ENCODE measurements at places on chromosomes 7 and 10. TPM values are rescaled to one million over a fixed set of nuclear protein-coding genes. Genes with fewer than 3 reads are reported as not detected.
A peak's percentile ranks its signal among the peaks of the same experiment; 100 is the strongest.

DPP6 gene
- polyA plus RNA-seq: not detected

BRAT1 gene
- 63.9 TPM for polyA plus RNA-seq

SPDYE6 gene
- not detected for polyA plus RNA-seq

DNA sequence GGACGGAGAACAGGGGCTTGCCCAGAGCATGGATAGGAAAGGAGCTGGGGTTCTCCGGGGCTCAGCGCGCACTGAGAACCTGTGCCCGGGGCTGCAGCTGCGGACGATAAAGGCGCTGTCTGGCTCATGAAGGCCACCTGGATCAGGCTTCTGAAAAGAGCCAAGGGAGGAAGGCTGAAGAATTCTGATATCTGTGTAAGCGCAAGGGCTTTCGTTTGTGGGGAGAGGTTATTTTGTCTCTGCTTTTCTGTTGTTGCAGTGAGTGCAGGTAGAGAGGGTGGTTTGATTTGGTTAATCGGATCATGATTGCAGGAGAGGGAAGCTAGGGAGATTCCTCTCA lies 250.5 kb downstream of the NSUN6 start:
- no peak overlapping the region for H3K27ac ChIP-seq
- H3K4me3 ChIP-seq: peak overlapping the region; percentile 44
- no peaks in the 10 kb centered on the region for H3K4me1 ChIP-seq

HMX3 gene
- not detected for polyA plus RNA-seq

GRCh38 chr10:96906864-96907263 lies 74.8 kb downstream of the LCOR start:
- peaks cover 6% of the 10 kb centered on the region for H3K4me1 ChIP-seq
- no peak overlapping the region for H3K4me3 ChIP-seq
- DNase-seq: no peak

- H3K27me3 ChIP-seq: no peaks in the 10 kb centered on the region
- H3K4me3 ChIP-seq: no peak overlapping the region
- H3K27ac ChIP-seq: no peak overlapping the region
- DNase-seq: no peak
- H3K36me3 ChIP-seq: no peaks in the 10 kb centered on the region
Measured at GRCh38 chr7:139494835-139495579, 11.5 kb upstream of the KLRG2 start.

DNA sequence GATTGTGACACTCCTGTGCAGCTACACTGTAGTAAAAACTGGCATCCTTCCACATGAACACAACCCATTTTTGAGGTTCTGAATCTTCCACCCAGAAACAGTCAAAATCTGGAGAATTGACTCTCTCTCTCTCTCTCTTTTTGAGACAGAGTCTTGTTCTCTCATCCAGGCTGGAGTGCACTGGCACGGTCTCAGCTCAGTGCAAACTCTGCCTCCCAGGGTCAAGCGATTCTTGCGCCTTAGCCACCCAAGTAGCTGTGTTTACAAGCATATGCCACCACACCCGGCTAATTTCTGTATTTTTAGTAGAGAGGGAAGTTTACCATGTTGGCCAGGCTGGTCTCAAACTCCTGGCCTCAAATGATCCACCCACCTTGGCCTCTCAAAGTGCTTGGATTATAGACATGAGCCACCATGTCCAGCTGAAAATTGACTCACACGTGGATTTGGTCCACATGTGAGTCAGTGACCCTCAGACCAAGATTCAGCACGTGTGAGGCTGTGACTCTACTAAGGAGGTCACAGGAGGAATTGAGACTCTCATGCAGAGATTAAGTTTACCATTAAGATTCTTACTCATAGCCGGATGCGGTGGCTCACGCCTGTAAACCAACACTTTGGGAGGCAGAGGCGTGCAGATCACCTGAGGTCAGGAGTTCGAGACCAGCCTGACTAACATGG lies 12.1 kb upstream of the ZNF107 start:
- no peaks in the 10 kb centered on the region for H3K4me1 ChIP-seq
- H3K27ac ChIP-seq: no peak overlapping the region
- no peak for DNase-seq
- no peaks in the 10 kb centered on the region for H3K27me3 ChIP-seq
- H3K4me3 ChIP-seq: no peak overlapping the region
- H3K36me3 ChIP-seq: no peaks in the 10 kb centered on the region

ANKRD1 gene
- polyA plus RNA-seq: 4.1 TPM

DNA sequence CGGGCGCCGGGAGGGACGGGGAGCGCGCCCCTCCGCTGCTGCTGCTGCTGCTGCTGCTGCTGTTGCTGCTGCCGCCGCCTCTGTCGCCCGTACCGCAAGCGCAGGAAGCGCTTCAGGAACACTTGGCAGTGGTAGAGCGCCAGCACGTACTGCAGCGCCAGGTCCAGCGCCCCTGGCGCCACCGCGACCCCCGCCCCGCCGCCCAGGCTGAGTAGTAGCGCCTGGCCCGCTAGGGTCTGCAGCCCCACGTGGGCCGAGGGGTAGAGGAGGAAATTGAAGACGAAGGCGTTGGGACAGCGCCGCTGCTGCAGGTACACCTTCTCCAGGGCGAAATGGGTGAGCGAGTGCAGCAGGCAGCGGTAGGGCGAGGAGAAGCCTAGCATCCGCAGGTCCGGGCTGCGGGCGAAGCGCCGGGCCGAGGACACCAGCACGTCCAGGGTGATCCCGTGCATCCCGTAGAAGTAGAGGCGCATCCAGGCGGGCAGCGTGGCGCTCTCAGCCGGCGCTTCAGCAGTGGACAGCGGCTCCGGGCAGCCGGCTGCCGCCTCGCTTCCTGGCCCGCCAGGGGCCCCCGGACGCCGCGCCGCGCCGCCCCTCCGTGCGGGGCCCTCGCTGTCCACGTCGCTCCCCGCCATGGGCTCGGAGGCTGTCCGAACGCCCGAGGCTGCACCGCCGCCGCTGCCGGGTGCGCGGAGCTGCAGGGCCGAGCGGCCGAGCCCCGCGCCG lies at the start of gene TMEM229A:
TMEM229A (minus strand) TSS at position 699 of the 726 bp plus-strand sequence; CDS start at position 635, 64 bp downstream.
- peak; percentile 47 for DNase-seq
- H3K27me3 ChIP-seq: no peaks in the 10 kb centered on the region
- no peaks in the 10 kb centered on the region for H3K4me1 ChIP-seq
- no peak within 1 kb of the TSS for H3K27ac ChIP-seq
- H3K36me3 ChIP-seq: no peaks in the 10 kb centered on the region

DNA sequence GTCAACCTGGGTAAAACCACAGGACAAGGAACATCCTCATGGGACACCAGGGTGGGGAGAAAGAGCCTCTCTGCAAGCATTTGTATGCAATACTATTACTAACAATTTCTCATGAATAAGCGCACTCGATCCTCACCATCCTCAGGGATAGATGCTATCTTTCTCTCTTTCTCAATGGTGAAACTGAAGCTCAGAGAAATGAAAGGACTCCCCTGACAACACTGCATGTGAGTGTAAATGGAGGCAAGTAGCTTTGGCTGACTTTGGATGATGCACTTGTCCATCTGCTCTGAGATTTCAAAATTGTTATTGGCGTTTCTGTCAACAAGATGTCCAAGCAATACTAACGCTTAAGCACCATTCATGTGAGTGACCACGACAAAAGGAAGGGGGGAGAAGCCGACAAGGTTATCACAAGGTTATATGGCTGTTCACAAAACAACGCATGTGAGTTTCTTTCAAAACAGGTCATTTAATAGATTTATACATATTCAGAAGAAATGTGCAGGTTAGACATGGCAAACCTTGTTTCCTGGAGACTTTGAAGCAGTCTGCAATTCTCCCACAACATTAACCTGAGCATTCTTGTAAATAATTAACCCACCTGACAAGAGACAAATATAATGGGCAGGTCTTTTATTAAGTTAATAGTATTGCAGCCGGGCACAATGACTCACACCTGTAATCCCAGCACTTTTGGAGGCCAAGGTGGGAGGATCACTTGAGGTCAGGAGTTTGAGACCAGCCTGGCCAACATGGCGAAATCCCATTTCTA lies 54.0 kb downstream of the IFIT5 start:
- DNase-seq: no peak
- H3K36me3 ChIP-seq: no peaks in the 10 kb centered on the region
- H3K27me3 ChIP-seq: no peaks in the 10 kb centered on the region
- H3K4me3 ChIP-seq: no peak overlapping the region

GRCh38 chr7:22447762-22448161 lies 52.2 kb downstream of the STEAP1B start:
- no peak overlapping the region for H3K27ac ChIP-seq
- H3K27me3 ChIP-seq: no peaks in the 10 kb centered on the region
- no peaks in the 10 kb centered on the region for H3K4me1 ChIP-seq
- DNase-seq: no peak
- no peak overlapping the region for H3K4me3 ChIP-seq
- no peaks in the 10 kb centered on the region for H3K36me3 ChIP-seq

NRCAM gene
- polyA plus RNA-seq: under 0.01 TPM

CLDN4 gene
- polyA plus RNA-seq: 0.69 TPM

DNA sequence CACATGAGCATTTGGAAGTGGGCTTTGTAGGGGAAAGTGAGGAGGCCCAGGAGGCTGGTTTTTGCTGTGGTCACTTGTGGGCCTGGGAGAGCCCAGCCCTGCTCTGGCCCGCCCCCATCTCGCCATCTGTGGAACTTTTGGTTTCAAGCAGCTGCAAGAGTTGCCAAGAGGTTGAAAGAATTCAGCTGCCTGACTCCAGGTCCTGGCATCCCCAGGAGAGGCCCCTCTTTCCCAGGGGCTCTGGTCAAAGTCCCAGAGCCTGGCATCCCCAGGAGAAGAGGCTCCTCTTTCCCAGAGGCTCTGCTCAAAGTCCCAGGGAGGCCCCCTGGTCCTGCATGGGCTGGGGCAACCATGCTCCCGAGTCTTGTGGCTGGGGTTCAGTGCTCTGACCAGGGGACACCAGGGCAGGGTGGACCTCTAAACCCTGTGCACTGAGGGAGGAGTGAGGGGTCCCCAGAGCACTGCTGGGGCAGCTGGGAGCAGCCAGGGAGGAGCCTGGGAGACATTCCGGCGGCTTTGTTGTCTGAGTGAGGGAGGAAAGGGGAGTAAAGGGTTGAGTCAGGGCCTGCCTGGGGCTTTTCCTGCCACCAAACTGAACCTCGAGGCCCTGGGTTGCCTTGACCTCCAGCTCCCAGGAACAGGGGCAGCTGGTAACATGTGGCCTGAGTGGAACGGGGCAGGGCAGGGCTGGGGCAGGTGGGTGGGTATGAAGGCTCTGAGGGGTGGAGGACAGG lies 27.7 kb upstream of the CSGALNACT2 start:
- DNase-seq: peak; percentile 66
- no peak overlapping the region for H3K4me3 ChIP-seq
- no peaks in the 10 kb centered on the region for H3K27me3 ChIP-seq
- H3K4me1 ChIP-seq: no peaks in the 10 kb centered on the region

ZNF680 gene
- polyA plus RNA-seq: 2.8 TPM

DNA sequence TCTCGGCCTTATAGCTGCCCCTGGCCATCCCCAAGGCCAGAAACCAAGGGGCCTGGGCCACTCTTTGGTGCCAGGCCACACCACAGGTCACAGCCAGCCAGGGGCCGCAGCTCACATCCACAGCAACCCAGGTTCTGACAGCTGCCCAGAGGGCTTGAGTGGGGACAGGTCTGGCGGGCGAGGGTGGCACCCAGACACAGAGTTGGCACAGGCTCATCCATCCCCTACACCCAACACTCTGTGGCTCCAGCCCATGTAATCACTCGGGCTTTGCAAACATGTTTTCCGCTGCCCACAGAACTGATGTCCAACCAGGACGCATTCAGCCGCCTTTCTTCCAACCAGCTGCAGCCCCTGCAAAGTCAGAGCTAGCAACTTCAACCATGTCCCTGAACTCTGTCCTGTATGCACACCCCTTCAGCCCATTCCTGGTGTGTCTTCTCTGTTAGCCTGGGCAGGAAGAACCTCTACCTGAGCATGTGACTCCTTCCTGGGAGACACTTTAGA lies 57.7 kb upstream of the PPP2R2D start:
- no peak overlapping the region for H3K4me3 ChIP-seq
- H3K36me3 ChIP-seq: no peaks in the 10 kb centered on the region
- no peak overlapping the region for H3K27ac ChIP-seq
- H3K27me3 ChIP-seq: no peaks in the 10 kb centered on the region

DNA sequence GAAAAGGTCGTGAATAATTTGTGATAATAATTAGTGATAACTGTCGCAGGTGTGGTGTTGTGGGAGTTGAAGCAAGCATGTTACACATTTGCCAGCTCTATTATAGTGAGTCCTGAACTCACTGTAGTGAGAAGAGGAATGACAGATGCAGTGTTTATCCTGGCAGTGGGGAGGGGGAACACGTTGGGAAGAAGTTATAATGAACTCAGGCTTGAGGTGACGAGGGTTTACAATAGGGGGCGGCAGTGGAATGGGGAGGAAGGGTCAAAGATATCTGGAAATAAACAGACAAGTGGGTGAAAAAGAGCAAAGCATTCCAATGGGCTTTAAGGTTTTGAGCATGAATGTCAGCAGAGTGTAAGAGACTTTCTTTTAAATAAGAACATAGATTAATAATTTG lies 49.6 kb downstream of the ITPRID1 start:
- no peaks in the 10 kb centered on the region for H3K36me3 ChIP-seq
- H3K27me3 ChIP-seq: no peaks in the 10 kb centered on the region
- no peak for DNase-seq
- H3K4me1 ChIP-seq: no peaks in the 10 kb centered on the region
- H3K4me3 ChIP-seq: no peak overlapping the region
- H3K27ac ChIP-seq: no peak overlapping the region

C7orf57 gene
- not detected for polyA plus RNA-seq

RASA4 gene
- polyA plus RNA-seq: 19.2 TPM

DNA sequence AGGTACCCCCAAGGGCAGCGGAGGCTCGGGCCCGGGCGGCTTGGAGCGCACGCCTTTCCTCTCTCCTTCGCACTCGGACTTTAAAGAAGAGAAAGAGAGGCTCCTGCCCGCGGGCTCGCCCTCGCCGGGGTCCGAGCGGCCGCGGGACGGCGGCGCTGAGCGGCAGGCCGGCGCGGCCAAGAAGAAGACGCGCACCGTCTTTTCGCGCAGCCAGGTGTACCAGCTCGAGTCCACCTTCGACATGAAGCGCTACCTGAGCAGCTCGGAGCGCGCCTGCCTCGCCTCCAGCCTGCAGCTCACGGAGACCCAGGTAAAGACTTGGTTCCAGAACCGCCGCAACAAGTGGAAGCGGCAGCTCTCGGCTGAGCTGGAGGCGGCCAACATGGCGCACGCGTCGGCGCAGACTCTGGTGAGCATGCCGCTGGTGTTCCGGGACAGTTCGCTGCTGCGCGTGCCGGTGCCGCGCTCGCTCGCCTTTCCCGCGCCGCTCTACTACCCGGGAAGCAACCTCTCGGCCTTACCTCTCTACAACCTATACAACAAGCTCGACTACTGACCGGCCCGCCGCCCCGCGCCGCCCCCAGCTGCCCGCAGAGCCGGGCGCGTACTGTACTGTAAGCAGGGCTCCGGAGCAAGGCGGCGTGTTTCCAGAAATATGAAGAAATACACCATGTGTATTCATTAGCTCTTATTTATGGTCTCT lies 1.8 kb downstream of the HMX2 start:
- no peak overlapping the region for H3K27ac ChIP-seq
- DNase-seq: no peak
- no peaks in the 10 kb centered on the region for H3K4me1 ChIP-seq
- no peaks in the 10 kb centered on the region for H3K36me3 ChIP-seq

PDE6C gene
- polyA plus RNA-seq: not detected

GRCh38 chr7:54921116-54921515 lies 97.7 kb upstream of the EGFR start:
- H3K27me3 ChIP-seq: no peaks in the 10 kb centered on the region
- DNase-seq: no peak
- no peak overlapping the region for H3K27ac ChIP-seq
- no peaks in the 10 kb centered on the region for H3K36me3 ChIP-seq
- H3K4me1 ChIP-seq: no peaks in the 10 kb centered on the region
- H3K4me3 ChIP-seq: no peak overlapping the region

- H3K4me3 ChIP-seq: no peak overlapping the region
- H3K4me1 ChIP-seq: no peaks in the 10 kb centered on the region
- H3K27ac ChIP-seq: no peak overlapping the region
Measured at GRCh38 chr10:79090134-79090803, 21.5 kb downstream of the ZMIZ1 start.
